Stimulated activated CD8-positive, alpha-beta memory T cell treated with anti-CD3 and anti-CD28 coated beads, Interleukin-15, amount 100 ng/mL, for 1 hour (primary cell): ENCODE measurements at places on chromosomes 5 and 9.

- no peak for DNase-seq
These were observed 66.8 kb downstream of the IPPK start for GRCh38 chr9:92603100-92603499.

DNA sequence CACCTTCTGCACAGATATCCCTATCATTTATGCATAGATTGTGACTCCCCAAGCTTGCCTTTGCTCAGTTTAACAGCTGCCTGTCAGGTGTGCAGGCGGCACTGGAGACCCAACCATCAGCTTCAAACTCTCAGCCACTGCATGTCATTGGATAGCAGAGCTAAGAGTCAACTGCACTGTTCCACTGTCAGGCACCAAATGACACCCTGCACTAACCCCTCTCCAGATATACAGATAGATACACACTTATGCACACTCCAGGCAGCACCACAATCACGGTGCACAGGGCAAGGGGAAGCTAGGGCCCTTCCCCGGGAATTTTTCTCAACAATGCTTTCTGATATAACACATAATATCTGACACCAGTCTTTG is 142.3 kb downstream of the BNC2 start:
- DNase-seq: no peak

- no peak for DNase-seq
These were observed 297.1 kb downstream of the HCN1 start for GRCh38 chr5:45399041-45399440.

DNA sequence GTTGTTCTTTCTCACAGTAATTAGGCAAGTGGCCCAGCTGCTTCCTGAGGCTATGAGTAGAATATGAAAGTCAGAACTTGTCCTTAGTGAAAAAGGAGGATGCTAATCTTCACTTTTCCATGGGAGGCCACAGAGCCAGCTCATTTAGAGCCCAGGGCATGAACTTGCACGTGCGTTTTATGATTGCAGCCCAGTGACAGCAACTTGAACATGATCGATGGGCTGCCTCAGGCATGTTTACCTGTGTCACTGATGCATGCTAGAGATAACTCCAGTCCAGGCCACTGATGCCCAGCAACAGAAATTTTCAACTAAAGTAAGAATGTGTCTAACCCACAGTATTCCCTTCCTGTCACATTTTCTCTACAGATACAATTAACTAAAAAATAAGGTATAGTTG is 179.3 kb downstream of the CTNND2 start:
- no peak for DNase-seq

GRCh38 chr5:91142819-91143218 is 240.3 kb downstream of the ARRDC3 start:
- DNase-seq: no peak

DNA sequence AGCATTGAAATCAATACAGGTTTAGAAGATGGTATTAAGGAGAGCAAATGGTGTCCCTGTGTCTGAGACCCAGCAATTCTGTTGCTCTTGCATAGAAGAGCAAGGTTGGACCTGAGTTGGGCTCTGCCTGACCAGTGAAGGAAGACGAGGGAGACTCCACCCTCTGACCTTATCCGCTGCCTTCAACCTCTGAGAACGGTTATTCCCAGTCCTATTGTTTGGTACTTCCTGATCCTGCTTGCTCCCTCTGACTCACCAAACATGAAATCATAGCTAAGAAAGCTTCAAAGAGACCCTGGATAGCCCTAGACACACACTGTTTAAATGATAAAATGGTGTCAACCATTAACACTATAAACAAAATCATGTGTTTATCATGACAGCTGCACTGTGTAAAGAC is 218.5 kb downstream of the PLK2 start:
- DNase-seq: no peak

GRCh38 chr9:3768712-3769457 is 243.1 kb upstream of the RFX3 start:
- DNase-seq: no peak

DNA sequence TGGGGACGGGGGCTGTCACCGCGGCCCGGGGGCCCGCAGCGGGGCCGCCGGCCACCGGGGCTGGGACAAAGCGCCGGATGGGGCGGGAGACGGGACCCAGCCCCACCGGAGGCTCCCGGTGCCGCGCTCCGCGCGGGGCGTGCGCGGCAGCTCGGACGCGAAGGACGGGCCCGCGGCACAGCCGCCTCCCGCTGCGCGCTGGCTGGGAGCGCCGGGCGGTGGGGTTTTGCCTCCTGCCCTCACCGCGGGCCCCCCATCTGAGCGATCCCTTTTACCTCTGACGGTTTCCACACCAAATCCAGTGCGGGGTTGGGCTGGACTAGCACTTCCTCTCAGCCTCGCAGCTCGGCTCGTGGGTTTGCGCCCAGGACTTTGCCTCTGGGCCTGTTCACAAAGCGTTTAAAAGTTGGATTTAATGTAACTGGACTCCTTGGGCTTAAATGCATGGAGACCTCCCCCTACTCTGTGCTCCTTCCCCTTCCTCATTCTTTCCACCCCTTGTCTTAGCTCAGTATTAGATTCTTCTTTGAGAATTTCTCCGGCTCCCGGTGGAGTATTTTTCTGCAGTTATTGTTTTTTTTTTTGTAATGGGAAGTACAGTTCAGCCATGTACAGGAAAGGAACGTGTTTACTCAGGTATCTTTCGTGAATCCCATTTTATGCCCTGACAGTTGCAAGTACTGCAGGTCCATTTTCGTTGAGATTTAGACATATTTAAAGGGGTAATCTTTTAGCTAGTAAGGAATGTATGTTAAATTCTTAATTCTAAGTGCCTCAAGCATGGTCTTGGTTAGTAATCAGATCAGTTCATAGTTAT is 691 bp downstream of the FCHO2 start:
- DNase-seq: no peak

- no peak for DNase-seq
These were observed at the start of gene CER1 for GRCh38 chr9:14722391-14723035. Gene CER1, minus strand, starts transcription at chr9:14722733. Its CDS starts 61 bp downstream, at chr9:14722672.

- no peak for DNase-seq
These were observed 1968.4 kb downstream of the EFNA5 start for GRCh38 chr5:105702323-105702722.

- no peak for DNase-seq
These were observed 25.7 kb downstream of the SYK start for GRCh38 chr9:90827181-90827871.

- DNase-seq: no peak
These were observed 20.4 kb downstream of the S1PR3 start for GRCh38 chr9:89011683-89012082.
